ENCODE measurements at places on chromosomes 7 and 10. TPM values are rescaled to one million over a fixed set of nuclear protein-coding genes. Genes with fewer than 3 reads are reported as not detected.

TUBAL3 gene
- not detected for total RNA-seq

CTAGE8 gene
- 0.97 TPM for total RNA-seq

PTPRZ1 gene
- not detected for total RNA-seq

PLEKHS1 gene
- 0.10 TPM for total RNA-seq

AZGP1 gene
- total RNA-seq: not detected
